ENCODE measurements at places on chromosomes 2 and 18.

DNA sequence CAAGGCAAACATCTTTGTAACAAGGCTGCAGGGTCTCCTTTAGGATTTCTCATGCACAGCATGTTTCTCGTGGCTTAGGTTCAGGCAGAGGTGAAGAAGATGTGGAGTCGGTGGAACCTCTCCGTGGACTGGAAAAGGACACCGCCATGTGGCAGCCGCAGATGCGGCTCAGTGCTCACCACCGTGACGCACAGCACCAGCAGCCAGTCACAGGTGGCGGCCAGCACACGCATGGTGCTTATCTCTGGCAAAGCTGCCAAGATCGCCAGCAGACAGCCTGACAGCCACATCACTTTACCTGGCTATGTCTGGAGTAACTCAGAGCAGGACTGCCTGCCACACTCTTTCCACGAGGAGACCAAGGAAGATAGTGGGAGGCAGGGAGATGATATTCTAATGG, 86.6 kb downstream of the PTH2R start:
- no peak for DNase-seq

DNA sequence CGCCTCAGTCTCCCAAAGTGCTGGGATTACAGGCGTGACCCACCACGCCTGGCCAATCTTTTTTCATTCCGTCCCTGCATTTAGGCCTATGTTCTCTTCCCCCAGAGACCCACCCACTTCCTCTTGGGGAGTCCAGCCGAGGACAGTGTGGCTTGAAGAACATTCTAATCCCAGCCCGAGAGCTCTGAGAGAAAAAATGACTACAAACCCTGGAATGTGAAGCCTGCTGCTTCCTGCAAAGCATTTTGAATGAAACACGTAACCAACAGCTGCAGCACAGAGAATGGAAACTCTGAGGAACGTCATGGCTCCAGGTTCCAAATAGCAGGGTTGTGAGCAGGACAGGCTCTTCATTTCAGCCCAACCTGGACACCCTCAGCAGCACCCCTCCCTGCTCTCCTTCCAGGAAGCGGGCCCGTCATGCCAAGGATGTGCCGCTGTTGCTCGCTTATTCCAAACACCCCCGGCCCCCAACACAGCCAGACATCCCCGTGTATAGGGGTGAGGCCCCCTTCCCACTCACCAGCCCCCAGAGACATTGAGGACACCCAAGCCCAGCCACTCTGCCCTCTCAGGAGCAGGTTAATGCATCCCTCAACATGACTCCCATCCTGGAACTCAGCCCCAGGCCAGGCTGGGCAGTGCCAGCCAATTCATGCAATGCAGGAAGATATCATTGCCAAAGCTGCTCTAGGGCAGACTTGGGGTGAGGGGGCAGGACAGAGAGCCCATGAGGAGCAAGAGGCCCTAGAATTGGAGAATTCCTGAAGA, 139.8 kb downstream of the ZFP36L2 start:
- DNase-seq: peak; percentile 21

DNA sequence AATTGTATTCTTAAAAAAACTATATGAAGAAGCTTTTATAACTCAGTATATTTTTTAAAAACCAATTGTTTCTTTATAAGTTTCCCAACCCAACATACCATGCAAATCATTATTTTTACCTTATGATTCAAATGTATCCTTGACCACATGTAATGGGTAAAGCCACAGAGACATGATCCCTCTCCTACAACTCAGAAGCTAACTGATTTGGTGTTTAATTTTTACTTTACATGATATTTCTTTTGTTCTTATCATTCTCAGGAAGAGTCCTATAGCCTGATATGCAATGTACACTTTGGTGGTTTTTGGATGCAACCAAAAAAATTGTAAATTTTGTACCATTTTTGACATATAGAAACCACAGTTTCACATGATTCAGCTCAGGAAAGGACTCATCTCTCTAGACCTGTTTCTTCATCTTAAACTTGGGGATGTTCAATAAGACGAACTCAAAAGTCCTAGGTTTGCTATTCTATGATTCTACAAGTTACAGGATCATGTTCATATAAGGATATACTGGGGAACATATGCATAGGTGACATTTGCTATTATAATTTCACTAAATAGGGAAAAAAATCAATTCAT, 85.2 kb upstream of the RBBP8 start:
- DNase-seq: no peak

DNA sequence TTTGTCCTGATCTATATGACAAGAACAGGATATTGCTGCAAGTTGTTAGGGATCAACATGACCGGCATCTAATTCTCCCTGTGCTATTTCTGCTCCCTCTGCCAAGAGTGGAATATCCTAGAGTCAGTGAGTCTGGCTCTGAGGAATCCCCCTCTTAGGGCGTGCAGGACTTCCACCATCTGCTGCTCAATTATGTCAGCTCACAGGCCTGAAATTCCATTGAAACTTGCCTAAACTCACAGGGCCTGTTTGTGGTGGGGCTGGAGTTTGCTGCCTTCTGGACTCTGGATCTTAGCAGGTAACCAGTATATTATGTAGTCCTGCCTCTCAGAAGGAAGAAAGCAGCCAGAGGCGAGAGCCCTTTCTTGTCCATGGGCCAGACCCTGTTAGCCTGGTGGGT, 323.0 kb downstream of the TSN start:
- DNase-seq: no peak

GRCh38 chr2:109646961-109647360, 32.8 kb downstream of the SOWAHC start:
- DNase-seq: no peak

DNA sequence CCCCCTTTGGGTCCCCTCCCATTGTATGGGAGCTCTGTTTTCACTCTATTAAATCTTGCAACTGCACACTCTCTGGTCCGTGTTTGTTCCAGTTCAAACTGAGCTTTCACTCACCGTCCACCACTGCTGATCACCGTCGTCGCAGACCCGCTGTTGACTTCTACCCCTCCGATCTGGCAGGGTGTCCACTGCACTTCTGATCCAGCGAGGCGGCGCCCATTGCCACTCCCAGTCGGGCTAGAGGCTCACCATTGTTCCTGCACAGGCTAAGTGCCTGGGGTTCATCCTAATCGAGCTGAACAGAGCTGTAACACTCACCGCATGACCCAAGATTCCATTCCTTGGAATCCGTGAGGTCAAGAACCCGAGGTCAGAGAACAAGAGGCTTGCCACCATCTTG, 11.0 kb upstream of the CHAC2 start:
- no peak for DNase-seq

DNA sequence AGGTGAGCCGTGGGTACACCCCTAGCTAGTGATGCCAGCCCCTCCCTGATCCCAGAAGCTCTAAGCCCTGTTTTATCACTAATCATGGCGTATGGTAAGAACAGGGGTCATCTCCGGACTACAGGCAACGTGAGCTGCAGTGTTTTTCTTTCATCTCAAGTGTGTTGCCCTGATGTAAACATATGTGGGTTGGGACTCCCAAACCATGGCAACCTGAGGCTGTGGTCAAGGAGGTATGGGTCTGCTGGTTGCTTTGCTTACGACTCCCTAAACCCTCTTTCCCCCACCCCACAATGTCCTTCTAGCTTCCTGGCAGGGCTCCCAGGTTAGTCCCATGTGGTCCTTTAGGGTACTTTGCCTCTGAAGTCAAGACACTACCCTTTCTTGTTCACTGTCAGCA, 53.6 kb upstream of the AFF3 start:
- DNase-seq: no peak

DNA sequence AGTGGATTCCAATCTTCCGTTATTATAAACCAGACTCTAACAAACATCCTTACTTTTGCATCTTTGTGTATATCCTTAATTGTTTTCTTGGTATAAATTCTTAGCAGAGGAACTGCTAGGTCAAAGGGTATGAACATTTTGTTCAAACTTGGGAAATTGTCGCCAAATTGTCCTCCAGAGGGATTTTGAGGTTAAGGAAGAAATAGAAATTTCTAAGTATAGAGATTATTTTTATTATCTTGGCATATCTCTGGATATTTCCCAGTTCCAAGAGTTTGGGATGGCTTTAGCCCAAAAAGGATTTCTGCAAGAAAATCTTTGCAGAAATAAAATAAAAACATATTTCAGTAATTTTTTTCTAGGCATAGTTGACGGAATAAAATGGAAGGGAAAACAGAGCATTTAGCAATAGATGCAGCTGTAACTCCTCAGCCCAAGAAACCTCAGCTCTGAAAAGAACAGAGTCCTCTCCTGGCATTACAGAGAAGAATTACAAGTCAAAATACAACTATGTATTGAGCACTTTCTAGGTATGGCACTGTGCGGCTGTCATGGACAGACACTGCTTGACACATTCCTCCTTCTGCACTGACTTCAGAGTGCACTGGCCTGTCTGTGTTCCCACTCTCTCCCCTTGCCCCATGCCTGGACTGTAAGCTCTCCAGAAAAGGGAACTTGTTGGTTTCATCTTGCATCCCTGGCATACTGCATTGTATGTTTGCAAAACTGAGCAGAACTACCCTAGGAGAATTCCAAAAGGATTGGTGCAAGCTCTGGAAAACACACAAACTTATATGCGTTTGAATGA, 117.3 kb upstream of the STON1 start:
- no peak for DNase-seq

All from Caco-2 (cell line).